ENCODE measurements at places on chromosomes 4 and X.

GRCh38 chr4:139587446-139587845 is 31.4 kb upstream of the SETD7 start:
- no peak for DNase-seq

GRCh38 chr4:184506527-184507121 is 32.3 kb upstream of the IRF2 start:
- no peak for DNase-seq

- no peak for DNase-seq
Observed at GRCh38 chrX:18887825-18888212, 96.1 kb downstream of the PHKA2 start.

DNA sequence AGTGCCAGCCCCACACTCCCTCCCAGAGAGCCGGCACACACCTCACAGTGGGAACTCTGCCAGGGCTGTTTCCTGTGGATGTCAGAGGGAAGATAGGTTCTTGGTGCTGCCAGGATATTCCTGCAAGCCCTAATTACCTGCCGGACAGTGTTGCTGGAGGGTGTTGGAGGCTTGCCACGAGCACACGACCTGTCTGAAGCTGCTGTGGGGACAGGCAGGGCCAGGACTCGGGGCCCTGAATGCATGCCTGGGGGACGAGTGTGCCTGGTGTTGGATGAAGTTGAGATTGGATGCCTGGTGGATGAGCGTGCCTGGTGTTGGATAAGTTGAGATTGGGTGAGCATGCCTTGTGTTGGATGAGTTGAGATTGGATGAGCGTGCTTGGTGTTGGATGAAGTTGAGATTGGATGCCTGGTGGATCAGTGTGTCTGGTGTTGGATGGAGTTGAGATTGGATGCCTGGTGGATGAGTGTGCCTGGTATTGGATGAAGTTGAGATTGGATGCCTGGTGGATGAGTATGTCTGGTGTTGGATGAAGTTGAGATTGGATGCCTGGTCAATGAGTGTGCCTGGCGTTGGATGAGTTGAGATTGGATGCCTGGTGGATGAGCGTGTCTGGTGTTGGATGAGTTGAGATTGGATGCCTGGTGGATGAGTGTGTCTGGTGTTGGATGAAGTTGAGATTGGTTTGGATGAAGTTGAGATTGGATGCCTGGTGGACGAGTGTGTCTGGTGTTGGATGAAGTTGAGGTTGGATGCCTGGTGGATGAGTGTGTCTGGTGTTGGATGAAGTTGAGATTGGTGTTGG is 23.2 kb upstream of the UVSSA start:
- DNase-seq: no peak

DNA sequence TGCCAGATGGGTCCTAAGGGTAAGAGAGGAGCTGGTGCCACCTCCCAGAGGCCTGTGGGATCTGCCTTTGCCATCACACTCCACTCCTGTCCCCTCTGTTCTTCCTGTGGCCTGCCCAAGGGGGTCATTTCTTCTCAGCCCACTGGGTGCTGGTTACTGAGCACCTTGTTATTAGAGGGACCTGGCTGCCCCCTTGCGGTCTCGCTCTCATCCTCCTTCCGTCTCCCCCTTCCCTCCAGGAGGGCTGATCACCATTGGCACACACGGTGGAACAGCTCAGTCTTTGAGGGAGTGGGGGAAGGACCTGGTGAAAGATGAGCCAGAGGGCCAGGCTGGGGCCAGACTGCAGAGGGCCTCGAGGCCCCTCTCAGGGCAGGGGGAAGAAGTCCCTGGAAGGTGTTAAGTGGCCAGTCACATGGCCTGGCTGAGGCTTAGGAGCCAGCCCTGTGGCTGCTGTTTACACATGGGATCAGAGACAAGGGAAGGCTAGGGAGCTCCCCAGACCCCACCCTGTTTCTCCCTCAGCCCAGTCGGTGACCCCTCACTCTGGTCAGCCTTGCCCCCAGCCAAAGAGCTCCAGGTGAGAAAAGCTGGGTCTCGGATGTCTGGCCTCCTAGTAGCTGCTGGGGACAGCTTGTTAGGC is 68.1 kb downstream of the MTMR1 start:
- no peak for DNase-seq

GRCh38 chr4:164023214-164023613 is 528.7 kb downstream of the TMA16 start:
- DNase-seq: no peak

- no peak for DNase-seq
Observed at GRCh38 chrX:48702032-48702431, 5.5 kb downstream of the SUV39H1 start.

DNA sequence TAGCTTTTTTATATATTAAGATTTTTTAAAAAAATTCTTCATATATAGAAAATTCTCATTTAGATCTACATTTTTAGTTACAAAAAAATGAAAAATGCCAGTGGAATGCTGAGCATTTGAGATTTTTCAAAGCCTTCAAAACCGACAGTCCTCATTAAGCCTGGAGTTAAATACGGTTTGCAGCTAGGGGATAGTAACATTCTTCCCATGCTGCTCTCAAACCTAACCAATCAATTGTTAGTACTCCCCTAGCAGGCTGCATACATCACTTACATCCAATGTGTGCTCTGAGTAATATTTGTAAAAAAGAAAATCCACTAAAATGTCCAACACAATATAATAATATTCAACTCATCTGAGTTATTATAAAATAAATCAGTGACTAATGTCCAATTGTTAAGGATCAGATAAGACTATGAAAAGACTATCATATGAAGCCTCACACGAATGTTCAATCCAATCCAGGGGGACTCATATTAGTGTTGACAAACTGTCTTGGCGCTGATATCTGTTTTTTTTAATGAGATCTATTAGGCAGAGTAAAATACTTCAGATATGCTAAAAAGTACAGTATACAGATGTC is 227.6 kb upstream of the MAB21L2 start:
- DNase-seq: no peak

- no peak for DNase-seq
Observed at GRCh38 chrX:42237956-42238355, 314.6 kb upstream of the CASK start.

DNA sequence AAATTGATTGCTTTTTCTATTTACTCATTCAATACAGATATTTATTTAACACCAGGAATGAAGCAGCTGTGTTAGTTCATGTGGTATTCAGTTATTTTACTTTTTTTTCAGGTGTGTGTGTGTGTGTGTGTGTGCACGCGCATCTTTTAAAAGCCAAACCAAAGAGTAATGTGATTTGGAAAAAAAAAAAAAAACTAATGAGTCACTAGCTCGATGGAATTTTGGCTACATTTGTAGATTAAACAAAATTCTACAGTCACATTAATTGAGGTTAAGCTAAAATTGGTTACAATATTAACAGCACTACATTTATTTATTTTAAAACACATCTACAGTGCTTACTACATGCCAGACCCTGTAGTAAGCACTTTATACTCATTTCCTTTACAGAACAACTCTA is 66.8 kb downstream of the HHIP start:
- DNase-seq: no peak

GRCh38 chr4:99043346-99043745 is 45.2 kb downstream of the ADH5 start:
- no peak for DNase-seq

GRCh38 chrX:30580641-30581040 is 3.1 kb upstream of the TASL start:
- no peak for DNase-seq

DNA sequence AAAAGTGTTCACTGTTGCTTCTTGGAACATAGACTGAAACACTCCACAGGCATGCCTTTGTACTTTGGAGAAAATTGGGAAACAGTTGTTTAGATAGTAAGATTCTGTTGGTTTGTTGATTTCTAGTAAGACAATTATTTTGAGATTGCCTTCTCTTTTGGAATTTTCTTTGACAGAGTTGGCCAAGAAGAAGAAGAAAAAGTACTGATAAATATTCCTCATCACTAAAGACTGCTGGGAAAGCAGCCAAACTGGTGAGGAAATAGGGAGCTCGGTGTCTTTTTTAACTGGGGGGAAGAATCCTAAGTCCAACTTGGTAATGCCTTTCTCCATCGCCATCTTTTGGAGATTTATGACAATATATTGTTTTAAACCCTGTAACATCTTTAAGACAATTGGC is 370.7 kb downstream of the GPAT3 start:
- DNase-seq: no peak
